Omental fat pad (tissue), 4 donors: ENCODE measurements at places on chromosomes 3 and 15.
A peak's percentile ranks its signal among the peaks of the same experiment; 100 is the strongest.

DNA sequence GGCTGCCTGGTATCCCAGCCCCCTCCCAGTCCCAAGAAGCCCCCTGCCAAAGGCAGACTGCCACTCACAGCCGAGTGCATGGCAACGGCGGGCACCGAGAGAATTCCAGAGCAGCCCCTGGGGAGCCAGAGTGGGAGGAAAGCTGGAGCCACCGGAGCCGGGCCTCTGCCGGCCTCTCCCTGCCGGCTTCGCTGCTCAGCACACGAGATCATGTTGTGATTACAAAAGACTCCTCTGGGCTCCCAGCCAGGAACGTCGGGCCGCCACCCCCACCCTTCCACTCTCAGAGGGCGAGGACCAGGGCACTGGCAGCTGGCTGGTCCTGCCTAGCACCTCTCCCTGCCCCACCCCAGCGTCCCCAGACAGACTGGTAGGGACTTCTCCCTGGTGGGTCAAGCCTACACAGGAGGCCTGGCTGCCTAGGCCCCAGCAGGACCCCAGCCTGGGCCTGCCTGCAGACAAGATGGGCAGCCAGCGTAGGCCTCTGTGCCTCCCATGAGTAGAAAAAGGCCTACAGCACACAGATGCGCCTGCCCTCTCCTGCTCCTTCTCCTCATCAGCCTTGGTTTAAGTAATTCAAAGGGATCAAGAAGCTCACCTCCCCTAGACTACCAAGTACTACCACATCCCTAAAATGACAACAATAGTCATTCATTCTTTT is at the start of gene CCDC9B:
TSS of gene CCDC9B (minus strand) at position 200 of the 661 bp plus-strand sequence. CDS start at position 80, 120 bp downstream.
- DNase-seq: peak; percentile 75

DNA sequence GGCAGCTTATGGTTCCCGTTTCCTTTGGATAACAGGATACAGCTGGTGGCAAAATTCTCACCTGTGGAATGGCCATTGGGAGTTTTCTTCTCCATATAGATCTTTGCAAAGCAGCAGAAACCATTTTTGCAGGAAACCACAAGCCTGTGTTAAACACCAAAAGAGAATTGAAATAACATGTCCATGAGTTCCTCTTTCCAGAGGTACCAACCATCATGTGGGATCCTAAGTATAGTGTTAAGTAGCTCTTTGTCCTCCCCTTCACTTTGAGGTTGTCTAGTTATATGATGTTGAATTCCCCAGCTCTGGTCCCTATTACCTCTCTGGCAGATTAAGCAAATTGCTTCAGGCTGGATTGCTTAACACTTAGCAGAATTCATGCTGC is 94.9 kb downstream of the AKAP13 start:
- DNase-seq: no peak

DNA sequence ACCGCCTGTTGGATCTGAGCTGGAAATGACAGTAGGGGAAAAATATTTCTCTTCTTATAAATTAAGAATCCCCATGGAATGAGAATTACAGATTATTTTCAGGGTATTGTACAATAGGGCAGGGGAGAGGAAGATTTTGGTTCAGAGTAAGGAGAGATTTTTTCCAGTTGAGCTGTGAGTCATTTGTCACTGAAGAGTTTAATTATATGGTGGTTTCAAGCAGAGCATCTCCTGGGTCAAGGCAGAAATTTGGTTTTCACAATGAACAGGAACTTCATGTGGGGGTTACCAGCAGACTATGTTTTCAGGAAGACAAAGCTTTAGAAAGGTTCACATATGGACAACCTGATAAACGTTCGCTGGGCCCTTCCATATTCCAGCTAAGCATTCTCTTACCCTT is 182.8 kb upstream of the NR2E3 start:
- no peak for DNase-seq

DNA sequence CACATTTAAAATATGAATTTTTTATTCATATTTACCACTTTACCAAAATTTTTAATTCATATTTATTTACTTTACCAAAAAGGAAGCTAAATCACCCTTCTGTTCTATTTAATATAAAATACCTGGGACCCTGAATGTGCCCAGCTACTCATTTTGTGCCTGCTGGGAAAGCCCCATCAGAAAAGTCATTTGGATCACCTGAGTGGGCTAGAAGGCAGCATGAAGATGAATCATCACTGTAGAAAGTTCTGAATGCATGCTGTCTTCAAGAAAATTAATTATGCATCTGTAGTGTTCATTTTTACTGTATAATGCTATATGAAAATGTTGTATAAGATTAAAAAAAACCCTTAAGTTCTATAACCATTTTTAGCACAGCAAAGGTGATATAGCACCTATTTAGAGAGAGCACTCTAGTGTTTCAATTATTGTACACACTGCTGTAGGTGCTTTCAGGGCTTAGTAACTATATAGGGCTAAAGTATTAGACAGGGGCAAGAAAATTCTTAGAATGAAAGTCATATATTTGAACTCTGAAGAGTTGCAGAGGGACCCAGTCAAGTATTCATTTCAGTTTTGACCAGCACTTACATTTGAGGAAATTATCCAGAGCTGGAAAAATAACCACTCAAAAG is 175.1 kb downstream of the NFKBIZ start:
- DNase-seq: no peak

DNA sequence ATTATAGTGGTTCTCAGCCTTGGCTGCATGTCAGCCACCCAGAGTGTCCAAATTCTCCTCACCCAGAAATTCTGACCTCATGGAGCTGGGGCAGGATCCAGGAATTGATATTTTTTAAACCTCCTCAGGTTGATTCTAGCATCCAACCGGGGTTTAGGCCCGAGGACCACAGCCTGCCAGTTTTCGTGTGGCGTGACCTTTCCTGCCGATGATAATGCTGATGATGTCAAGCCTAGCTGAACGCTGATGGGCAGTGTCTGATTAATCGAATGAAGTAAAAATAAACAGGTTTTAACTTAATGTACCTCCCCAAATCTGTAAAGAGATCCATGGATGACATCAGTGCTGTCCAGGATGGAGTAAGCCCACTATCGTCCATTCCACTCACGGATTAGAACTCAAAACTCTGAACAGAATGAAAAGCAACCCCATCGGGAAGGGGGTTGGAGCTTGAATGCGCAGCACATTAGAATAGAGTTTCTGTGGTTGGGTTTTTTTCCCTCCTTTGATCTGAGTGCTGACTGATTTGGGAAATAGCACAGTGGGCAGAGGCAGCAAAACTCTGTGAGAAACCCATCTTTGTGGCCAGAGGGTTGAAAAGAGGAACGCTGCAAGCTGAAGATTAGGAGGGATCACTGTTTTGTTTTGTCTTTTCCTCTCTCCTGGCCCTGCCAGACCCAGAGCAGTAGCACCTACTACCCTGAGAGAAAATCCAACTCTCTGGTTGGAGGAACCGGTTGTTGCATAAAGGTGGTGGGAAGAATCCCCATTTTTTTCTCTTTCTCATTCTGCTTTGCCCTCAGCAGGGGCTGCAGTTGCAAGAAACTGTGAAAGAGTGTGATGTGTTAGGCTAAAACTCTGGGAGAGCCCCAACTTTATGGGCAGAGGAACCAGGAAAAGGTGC is 153.9 kb downstream of the APBA2 start:
- DNase-seq: no peak

- DNase-seq: no peak
These were observed 156.1 kb upstream of the CGNL1 start for GRCh38 chr15:57220205-57220604.

- no peak for DNase-seq
These were observed 125.0 kb upstream of the SMAD3 start for GRCh38 chr15:66940368-66940767.

DNA sequence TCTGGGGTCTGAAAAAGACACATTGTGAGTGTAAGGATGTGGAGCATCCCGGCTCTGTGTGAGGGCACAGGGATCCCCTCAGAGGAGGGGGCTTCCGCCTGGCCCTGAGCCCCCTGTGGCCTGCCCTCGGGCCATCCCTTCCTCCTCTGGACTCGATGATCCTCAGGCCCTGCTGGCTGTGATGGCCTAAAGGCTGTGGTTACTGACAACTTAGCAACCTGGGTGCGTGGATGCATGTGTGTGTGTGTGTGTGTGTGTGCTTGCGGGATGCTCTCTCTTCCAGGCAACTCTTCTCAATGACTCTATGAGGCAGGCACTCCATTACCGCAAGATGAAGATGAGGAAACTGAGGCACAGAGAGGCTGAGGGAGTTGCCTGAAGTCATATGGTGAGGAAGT is 66.0 kb downstream of the ASB7 start:
- DNase-seq: no peak

- DNase-seq: no peak
These were observed 122.0 kb downstream of the KLF13 start for GRCh38 chr15:31448635-31448979.

- no peak for DNase-seq
These were observed 231.6 kb downstream of the TJP1 start for GRCh38 chr15:29590701-29591100.

DNA sequence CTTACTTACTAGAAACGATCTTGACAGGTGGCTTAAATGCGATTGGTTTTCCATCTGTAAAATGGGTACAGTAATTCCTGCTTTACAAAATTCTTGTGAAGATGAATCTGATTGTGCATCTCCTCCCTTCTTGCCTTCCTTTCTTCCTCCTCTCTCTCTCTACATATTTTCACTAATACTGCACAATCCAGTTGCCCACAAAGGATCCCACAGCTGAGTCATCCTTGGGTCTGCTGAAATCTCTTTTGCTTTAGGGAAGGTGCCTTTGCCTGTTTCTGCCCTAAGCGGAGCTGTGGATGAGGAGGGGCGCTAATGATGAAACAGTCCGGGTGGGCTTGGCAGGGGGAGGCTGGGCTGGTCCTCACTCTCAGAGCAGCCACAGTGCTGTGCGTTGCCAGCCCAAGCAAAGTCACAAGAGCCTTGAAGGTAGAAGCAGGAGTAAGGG is 46.1 kb downstream of the AMOTL2 start:
- no peak for DNase-seq

DNA sequence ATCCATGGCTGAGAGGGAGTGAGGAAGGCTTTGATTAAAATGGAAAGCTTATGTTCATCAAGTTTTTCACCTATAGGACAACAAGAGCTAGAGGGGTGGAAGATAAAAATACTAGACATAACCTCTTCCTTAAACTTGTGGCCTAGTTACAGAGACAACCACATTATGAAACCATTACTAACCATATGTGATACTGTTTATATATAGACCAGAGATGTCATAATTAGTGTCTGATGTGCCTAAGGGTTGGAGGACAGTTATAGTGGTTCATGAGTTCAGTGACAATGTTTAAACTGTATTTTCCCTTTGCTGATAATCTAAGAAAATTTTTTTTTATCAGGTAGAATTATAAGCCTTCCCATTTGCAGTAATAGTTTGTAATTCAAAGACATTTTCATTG is 23.7 kb downstream of the PHLDB2 start:
- DNase-seq: no peak

GRCh38 chr3:86794361-86795065 is 196.4 kb downstream of the VGLL3 start:
- DNase-seq: no peak

DNA sequence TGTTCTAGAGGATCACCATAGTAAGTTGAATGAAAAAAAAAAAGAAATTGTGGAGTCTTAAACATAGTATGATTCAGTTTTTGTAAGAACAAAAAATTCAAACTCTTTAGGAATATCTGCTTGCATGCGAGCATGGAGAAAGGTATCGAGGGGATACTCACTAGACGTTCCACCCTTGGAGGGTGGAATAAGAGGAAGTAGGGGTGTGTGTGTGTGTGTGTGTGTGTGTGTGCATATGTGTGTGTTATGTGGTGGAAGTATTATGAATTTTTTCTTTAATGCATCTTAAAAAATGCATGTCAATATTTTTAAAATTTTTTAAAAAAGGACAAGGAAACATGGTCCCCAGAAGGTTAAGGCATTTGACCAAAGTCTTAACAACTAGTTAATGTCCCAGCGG is 26.5 kb upstream of the SIAH2 start:
- no peak for DNase-seq

DNA sequence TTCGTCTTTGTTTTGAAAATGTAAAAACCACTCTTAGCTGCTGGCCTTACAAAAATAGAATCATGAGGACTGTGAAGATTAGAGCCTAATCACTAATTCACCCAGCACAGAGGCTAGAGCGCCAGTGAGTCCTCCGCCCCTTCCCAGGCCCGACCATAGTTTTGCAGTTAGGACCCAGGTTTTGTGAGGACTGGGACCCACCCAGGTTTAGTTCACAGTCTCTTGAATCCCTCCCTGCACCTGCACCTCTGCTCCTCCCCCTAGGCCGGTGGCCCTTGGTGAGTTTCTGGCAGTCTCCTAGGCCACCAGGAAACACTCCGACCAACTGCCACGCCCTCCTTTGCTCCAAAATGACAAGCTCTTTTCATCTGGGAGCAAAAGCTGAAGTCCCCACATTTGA is 136.0 kb upstream of the CCDC54 start:
- DNase-seq: no peak

DNA sequence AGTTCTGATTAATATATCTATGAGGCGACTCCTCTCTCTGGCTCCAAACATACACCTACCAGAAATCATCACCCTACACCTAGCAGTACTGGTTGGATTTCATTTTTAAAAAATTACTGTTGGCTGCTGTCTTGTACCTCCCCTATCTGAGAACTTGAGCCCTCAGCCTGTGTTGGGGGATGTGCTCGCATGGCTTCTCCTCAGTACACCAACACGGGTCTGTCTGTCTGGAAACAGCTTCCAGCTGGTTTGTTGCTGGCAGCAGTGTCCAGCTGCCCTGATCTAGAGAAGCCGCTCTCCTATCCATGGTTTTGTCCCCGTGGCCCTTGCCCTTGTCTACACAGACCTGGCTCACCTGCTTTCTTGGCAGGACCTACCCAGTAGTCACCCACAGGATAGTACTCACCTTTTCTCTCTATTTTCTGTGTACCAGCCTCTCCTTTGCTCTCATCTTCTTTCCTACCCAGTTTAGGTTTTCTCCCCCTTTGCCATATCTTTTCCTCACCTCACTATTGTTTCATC is 43.2 kb upstream of the NEDD4 start:
- no peak for DNase-seq

GRCh38 chr3:194137506-194138474 is 1.8 kb downstream of the HES1 start:
- no peak for DNase-seq

- no peak for DNase-seq
These were observed 228.0 kb downstream of the XXYLT1 start for GRCh38 chr3:195042743-195043606.

DNA sequence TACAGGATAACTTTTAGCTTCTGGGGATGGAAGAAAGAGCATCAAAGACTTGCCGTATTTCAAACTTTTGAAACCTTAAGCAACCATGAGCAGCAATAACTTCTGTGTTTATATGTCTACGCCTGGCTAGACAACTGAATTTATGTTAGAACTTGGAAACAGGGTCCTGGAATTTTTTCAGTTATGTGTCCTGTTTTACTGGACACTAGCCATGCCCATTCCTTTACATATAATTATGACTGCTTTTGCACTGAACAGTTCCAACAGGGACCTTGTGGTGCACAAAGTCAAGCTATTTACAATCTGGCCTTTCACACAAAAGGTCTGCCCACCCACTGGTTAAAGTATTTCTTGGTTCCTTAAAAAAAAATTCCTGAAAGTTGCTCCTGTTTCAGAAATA is 37.1 kb downstream of the TJP1 start:
- DNase-seq: no peak

DNA sequence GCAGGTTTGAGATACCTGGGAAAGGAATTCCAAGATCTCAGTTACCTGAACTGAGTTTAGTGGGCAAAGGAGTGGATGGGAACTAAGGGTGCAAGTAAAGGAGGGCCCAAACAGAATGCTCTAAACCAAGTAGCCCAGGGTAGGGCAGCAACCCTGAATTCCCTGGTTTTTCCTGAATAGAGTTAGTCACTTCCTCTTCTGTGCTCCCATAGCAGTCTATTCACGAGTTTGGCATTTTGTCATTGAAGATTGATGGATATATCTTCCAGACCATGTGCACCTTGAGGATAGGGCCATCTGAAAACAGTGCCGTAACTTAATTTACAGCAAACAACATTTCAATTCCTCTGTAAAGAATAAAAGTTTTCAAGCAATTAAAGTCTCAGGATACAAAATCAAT is 18.5 kb upstream of the PTX3 start:
- no peak for DNase-seq
